ENCODE measurements at places on chromosomes 7 and 10. TPM values are rescaled to one million over a fixed set of nuclear protein-coding genes. Genes with fewer than 3 reads are reported as not detected.

GRCh38 chr10:110006358-110007160 is 1.2 kb upstream of the ADD3 start:
- peaks cover 21% of the 10 kb centered on the region for H3K4me1 ChIP-seq
- no peaks in the 10 kb centered on the region for H3K36me3 ChIP-seq
- no peak for DNase-seq
- H3K27me3 ChIP-seq: no peaks in the 10 kb centered on the region

DNA sequence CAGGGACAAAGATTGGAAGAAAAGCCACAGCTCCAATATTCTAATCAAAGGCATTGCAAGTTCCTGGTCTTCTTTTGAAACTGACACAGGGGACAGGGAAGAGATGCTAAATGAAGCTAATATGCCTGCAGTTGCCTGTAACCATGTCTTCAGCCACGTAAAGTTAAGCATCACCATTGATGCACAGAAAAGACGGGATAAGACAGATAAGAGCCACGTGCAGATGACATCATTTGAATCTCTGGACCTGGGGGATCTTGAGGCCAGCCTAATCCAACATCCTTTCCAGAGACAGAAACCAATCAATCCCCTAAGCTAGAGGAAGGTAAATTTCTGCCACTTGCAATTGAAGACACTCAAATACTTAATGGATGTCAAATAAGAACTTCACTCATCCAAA is 93.4 kb downstream of the PIP4K2A start:
- H3K4me3 ChIP-seq: no peak overlapping the region
- DNase-seq: no peak
- H3K27ac ChIP-seq: peak overlapping the region; percentile 97
- no peaks in the 10 kb centered on the region for H3K27me3 ChIP-seq

- no peaks in the 10 kb centered on the region for H3K36me3 ChIP-seq
- H3K27ac ChIP-seq: no peak overlapping the region
- peaks cover 7% of the 10 kb centered on the region for H3K27me3 ChIP-seq
- H3K4me3 ChIP-seq: no peak overlapping the region
- no peaks in the 10 kb centered on the region for H3K4me1 ChIP-seq
Measured at GRCh38 chr10:126569513-126570244, 100.8 kb downstream of the C10orf90 start.

Gene PTN
- total RNA-seq: not detected

GRCh38 chr10:31897506-31897905 is 31.1 kb downstream of the ARHGAP12 start:
- peaks cover 5% of the 10 kb centered on the region for H3K36me3 ChIP-seq
- peaks cover 42% of the 10 kb centered on the region for H3K4me1 ChIP-seq
- no peak overlapping the region for H3K27ac ChIP-seq

DNA sequence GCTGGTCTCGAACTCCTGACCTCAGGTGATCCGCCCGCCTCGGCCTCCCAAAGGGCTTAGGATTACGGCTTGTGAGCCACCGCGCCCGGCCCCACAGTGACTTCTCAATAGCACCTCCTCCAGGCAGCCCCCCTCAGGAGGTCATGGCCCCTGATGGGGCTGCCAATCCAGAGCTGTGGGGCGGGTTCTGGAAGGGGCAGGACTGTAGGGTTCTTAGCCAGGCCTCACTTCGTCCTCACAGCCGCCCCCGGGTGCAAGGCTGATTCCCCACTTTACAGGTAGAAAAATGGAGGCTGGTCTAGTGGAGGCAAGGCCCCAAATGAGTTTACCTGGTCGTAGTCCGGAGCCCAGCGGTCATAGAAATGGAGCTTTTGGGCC is 638 bp downstream of the METTL27 start:
- no peaks in the 10 kb centered on the region for H3K36me3 ChIP-seq
- peak; percentile 39 for DNase-seq
- peak overlapping the region; percentile 80 for H3K4me3 ChIP-seq
- H3K27me3 ChIP-seq: no peaks in the 10 kb centered on the region
- H3K4me1 ChIP-seq: no peaks in the 10 kb centered on the region
- H3K27ac ChIP-seq: no peak overlapping the region

GRCh38 chr10:28020080-28020860 is 21.4 kb upstream of the ODAD2 start:
- H3K4me1 ChIP-seq: no peaks in the 10 kb centered on the region
- no peak for DNase-seq
- H3K4me3 ChIP-seq: no peak overlapping the region

DNA sequence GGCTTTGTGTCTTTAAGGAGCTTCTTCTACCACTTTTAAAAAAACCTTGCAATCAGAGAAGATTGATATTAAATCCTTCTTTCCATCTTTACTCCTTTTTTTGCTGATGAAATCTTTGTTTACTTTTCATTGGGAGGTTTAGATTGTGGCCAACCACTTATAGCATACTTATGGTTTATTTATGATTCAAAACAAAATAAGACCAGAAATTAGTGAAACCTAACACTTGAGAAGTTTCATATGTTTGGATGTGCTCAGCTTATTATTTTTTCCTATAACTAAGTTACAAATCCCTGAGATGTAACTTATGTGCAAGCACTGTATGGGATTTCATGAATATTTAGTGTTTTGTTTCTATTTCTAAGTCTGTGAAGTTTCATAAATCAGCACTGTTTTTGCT is 13.5 kb upstream of the PRPS1L1 start:
- H3K36me3 ChIP-seq: no peaks in the 10 kb centered on the region
- H3K4me1 ChIP-seq: no peaks in the 10 kb centered on the region
- H3K4me3 ChIP-seq: no peak overlapping the region
- peaks cover 6% of the 10 kb centered on the region for H3K27me3 ChIP-seq
- no peak for DNase-seq

Gene DGKB
- total RNA-seq: not detected

- H3K36me3 ChIP-seq: no peaks in the 10 kb centered on the region
- H3K4me1 ChIP-seq: no peaks in the 10 kb centered on the region
- peaks cover 41% of the 10 kb centered on the region for H3K27me3 ChIP-seq
Measured at GRCh38 chr7:22762866-22763265, 35.9 kb downstream of the IL6 start.

DNA sequence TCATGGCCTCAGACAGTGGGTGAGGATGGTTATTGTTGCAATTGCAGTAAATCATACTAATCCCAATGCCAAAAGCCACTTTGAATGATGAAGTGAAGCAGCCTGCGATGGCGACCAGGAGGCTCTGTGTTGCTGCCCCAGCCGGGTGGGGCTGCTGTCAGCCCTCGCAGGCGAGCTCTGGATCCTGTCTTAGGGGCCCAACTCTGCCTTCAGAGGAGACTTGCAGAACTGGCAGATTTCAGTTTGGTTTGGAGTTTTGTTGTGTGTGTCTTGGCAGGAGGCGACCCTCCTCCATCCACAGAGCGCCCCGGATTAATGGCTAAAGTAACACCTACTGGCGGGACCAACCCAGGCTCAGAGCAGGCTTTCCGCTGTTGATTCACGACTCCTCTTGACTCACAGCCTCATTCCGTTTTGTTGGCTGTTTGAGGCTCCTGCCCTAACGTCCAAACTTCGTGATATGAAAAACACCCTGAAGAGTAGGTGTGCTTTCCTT is 67.9 kb upstream of the BMPER start:
- H3K27me3 ChIP-seq: no peaks in the 10 kb centered on the region
- no peak overlapping the region for H3K4me3 ChIP-seq
- no peaks in the 10 kb centered on the region for H3K4me1 ChIP-seq
- H3K36me3 ChIP-seq: no peaks in the 10 kb centered on the region
- H3K27ac ChIP-seq: no peak overlapping the region

DNA sequence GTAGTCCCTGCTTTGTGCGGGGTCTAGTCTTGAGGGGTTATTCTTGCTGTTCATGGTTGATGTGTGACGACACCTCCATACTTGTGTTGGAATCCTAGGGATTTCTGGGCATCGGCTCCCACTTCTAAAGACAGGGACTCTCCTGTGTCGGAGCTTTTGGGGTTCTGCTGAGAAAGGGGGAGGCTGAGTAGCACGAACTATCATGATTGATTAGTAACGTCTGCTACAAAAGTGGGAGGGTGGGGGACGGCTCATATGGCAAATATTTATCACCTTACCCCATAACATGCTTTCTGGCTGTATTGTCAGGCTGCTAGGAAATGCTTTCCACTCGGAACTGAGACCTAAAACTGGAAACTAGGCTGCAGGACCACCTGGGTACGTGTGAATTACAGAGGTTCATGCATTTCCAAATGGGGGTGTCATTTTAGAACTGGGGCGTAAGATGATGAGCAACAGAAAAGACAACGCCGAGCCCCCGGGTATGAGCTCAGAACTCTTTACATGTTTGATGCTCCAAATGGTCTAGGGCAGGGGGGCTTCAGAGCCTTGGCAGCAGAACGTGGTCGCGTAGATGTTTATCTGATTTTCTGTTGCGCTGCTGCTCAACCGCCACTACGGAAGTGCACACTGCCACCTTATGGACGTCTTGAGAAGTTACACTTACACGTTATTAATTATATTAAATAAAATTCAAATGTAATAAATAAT is 15.1 kb upstream of the NME8 start:
- DNase-seq: peak; percentile 63
- H3K36me3 ChIP-seq: no peaks in the 10 kb centered on the region
- H3K27ac ChIP-seq: peak overlapping the region; percentile 80
- no peaks in the 10 kb centered on the region for H3K27me3 ChIP-seq

- H3K27me3 ChIP-seq: no peaks in the 10 kb centered on the region
- no peak overlapping the region for H3K4me3 ChIP-seq
- no peaks in the 10 kb centered on the region for H3K36me3 ChIP-seq
Measured at GRCh38 chr10:132110111-132110521, 44.4 kb downstream of the JAKMIP3 start.

GRCh38 chr7:47104206-47104549 is 477.7 kb downstream of the TNS3 start:
- no peaks in the 10 kb centered on the region for H3K27me3 ChIP-seq
- H3K4me1 ChIP-seq: no peaks in the 10 kb centered on the region
- H3K36me3 ChIP-seq: no peaks in the 10 kb centered on the region
- H3K4me3 ChIP-seq: no peak overlapping the region
- DNase-seq: no peak

Gene EPO
- not detected for total RNA-seq

- H3K4me1 ChIP-seq: peaks cover 11% of the 10 kb centered on the region
- no peak overlapping the region for H3K27ac ChIP-seq
- DNase-seq: no peak
- H3K4me3 ChIP-seq: no peak overlapping the region
- peaks cover 4% of the 10 kb centered on the region for H3K27me3 ChIP-seq
Measured at GRCh38 chr7:95688931-95689495, 83.3 kb upstream of the DYNC1I1 start.

DNA sequence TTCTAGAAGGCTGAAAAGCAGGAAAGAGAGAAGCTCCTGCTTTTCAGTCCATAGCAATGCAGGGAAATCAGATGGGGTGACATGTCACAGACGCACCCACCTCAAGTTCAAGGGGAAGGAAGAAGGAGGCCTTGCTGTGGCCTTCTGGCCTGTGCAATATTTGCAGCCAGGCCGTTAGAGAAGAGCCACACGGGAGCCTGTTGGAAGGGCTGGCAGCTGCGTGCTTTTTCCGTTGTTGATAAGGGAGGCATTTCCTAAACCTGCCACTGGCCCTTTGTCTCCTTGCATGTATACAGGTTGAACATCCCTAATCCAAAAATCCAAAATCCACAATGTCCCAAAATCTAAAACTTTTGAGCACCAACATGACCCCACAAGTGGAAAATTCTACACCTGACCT is 492.5 kb upstream of the ZMIZ1 start:
- peaks cover 5% of the 10 kb centered on the region for H3K27me3 ChIP-seq
- no peaks in the 10 kb centered on the region for H3K36me3 ChIP-seq
- DNase-seq: no peak
- no peaks in the 10 kb centered on the region for H3K4me1 ChIP-seq

DNA sequence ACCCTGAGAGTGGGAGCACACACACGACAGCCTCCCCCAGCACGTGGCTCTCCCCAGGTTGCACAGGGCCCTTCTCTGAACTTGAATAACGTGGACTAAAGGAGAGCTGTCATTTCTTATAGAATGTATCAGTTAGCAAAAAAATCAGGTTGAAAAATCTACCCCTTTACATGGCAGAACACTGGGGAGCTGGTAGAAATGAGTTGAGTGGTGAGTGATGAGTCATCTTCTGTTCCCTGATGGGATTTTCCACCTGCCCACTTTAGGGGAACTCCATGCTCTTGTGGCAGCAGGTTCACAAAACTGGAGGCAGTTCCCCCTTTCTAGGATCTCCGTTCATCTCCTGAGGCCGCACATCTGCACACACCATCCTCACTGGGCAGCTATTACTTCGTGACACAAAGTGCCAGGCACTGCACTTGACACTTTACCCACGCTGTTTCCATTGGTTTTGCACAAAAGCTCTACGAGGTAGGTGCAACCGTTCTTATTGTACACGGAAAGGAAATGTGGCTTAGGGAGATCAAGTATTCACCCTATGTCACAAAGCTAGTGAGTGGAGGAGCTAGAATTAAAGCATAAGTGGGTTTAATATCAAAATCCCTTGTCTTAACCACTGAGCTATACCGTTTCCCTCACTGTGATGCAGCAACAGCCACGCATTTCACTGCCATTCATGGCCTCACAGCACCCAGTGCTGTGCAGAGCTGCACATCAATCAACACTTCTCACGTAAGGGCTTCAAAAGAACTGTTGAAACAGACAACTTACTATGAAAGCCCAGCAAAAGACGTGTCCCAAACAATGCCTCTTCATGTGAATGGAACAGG is 80.2 kb downstream of the RNF216 start:
- peaks cover 8% of the 10 kb centered on the region for H3K27me3 ChIP-seq
- H3K4me3 ChIP-seq: peak overlapping the region; percentile 68
- H3K36me3 ChIP-seq: peaks cover 22% of the 10 kb centered on the region
- H3K4me1 ChIP-seq: peaks cover 62% of the 10 kb centered on the region

DNA sequence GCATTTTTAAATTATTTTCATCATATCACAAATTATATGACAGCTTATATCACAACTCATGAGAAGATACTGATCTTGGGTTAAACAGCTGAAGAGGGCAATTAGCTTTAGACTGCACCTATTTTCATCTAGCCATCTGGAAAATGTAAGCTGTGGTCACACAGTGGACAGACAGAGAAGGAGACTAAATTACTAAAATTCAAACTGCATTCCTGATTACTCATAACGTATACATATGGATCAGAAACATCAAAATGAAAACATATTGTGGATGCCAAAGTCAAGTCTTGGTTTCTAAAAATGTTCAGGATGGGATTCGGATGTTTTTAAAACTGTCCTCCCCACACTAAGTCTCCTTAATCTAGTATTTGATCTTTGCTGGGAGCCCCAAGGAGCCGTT is 6.6 kb downstream of the BBIP1 start:
- peaks cover 9% of the 10 kb centered on the region for H3K4me1 ChIP-seq
- no peak for DNase-seq
- H3K4me3 ChIP-seq: no peak overlapping the region
- H3K27ac ChIP-seq: no peak overlapping the region
- no peaks in the 10 kb centered on the region for H3K27me3 ChIP-seq
- no peaks in the 10 kb centered on the region for H3K36me3 ChIP-seq

DNA sequence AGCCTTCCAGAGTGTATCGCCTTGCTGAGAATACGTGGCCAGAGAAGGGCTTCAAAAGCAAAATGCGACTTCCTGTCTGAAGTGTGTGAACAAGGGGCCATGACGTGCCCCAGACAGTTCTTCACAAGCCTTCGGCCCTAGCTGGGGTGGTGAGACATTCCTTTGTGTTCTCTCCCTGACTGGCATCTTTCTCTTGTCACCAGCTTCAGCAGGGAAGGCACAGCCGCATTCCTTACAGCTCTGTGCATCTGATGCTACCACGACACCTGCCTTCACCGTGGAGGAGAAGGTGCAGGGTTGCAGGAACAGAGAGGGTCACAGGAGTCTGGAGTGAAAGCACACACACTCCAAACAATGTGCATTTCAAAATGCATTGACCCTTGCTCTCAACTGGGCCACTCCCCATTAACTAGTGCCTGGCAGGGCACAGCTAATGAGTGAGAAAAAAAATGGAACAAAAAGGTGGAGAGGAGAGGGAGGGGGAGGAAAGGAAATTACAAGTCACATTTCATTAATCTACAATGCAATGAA is 93.4 kb downstream of the GPR26 start:
- H3K27ac ChIP-seq: no peak overlapping the region
- no peak overlapping the region for H3K4me3 ChIP-seq
- peaks cover 29% of the 10 kb centered on the region for H3K27me3 ChIP-seq
- H3K36me3 ChIP-seq: no peaks in the 10 kb centered on the region
- no peak for DNase-seq
- H3K4me1 ChIP-seq: no peaks in the 10 kb centered on the region

Gene PLXNA4
- total RNA-seq: 0.14 TPM

Measured in natural killer cell treated with Interleukin-12 subunit alpha and Interleukin-12 subunit beta and Interleukin-15 and Interleukin-18, amount 100 ng/mL, for 72 hours (primary cell).